Central memory CD8-positive, alpha-beta T cell (primary cell): ENCODE measurements at places on chromosomes 13 and 19.

DNA sequence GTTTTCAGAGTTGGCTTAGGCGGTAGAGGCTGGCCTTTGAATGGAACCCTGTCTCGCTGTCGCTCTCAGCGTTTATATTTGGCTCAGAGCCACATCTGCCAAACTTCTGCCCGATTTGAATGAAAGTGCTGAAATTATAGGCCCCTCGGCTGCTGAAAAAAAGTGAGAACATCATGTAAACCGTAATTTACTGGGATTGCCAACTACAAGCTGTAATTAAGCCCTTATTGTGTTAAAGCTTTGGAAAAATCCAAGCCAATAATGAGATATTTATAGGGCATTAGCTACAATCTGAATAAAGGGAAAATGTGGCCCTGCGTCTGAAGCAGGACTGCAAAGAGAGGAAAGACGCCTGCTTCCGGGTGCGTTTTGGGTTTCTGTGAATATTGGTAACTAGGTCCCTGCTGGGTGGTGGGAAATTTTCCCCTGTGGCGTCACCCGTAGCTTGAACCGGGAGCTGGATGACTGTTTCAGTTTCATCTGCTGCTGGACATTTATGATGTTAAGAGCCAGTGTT, 9.9 kb downstream of the DNM2 start:
- no peaks in the 10 kb centered on the region for H3K27me3 ChIP-seq
- H3K4me1 ChIP-seq = peaks cover 42% of the 10 kb centered on the region
- DNase-seq = no peak
- peak overlapping the region; percentile 33 for H3K27ac ChIP-seq
- peaks cover 40% of the 10 kb centered on the region for H3K36me3 ChIP-seq

GRCh38 chr13:38372820-38373383, 23.3 kb downstream of the UFM1 start:
- no peak overlapping the region for H3K27ac ChIP-seq
- peaks cover 76% of the 10 kb centered on the region for H3K27me3 ChIP-seq
- no peak for DNase-seq

DNA sequence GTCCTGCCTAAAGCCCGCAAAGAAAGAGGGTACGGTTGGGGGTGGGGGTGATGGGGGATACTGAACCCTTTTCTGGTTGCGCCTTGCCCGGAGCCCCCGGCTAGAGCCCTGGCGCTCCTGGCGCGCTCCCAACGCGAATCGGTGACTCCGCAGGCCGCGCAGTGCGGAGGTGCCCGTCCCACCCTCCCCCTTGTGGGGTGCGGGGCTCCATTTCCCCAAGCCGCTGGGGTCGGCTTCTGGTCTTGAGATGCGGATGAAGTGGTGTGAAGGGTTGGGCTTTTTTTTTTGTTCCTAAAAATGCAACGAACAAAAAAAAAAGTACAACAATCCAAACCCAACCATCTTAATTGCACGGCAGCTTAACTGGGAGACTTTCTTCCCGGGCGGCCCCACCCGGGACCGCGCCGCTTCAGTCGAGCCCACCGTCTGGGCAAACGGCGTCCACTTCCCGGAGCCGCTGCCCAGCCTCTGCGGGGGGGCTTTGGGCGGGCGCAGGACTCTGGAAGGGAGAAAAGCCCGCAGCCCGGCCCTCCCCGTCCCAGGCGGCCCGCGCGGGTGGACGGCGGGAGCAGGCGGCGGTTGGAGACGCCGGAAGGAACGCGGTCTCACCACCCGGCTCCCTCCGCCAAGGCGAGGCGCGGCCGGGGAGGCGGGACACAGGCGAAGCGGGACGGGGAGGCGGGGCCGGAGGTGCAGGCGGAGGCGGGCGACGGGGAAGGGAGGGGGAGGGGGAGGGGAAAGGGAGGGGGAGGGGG, 504 bp upstream of the TRIM13 start:
- peak overlapping the region; percentile 71 for H3K27ac ChIP-seq
- H3K27me3 ChIP-seq = no peaks in the 10 kb centered on the region
- H3K4me3 ChIP-seq = peak overlapping the region; percentile 75
- peaks cover 20% of the 10 kb centered on the region for H3K4me1 ChIP-seq
- peaks cover 38% of the 10 kb centered on the region for H3K36me3 ChIP-seq

- H3K27me3 ChIP-seq = peaks cover 19% of the 10 kb centered on the region
- no peaks in the 10 kb centered on the region for H3K4me1 ChIP-seq
- no peak overlapping the region for H3K27ac ChIP-seq
Measured at GRCh38 chr13:47005756-47006414, 109.0 kb upstream of the HTR2A start.

DNA sequence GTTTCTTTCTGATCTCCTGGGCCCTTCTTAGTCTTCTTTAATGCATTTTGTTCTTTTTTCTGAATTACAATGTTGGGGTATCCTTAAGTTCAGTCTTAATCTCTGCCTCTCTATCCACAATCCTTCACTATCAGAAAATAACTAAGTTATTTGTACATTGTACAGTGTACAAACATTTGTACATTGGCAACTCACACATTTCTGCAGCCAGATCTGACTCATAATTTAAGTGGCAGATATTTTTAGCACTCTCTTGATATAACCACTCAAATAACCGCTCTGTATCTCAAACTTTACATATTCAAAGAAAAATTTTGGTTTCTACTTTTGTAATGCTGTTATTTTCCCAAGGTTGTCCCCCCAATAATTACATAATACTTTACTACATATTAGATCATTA, 691.1 kb upstream of the SPRY2 start:
- DNase-seq = no peak
- H3K27me3 ChIP-seq = no peaks in the 10 kb centered on the region
- H3K36me3 ChIP-seq = peaks cover 2% of the 10 kb centered on the region
- no peaks in the 10 kb centered on the region for H3K4me1 ChIP-seq

DNA sequence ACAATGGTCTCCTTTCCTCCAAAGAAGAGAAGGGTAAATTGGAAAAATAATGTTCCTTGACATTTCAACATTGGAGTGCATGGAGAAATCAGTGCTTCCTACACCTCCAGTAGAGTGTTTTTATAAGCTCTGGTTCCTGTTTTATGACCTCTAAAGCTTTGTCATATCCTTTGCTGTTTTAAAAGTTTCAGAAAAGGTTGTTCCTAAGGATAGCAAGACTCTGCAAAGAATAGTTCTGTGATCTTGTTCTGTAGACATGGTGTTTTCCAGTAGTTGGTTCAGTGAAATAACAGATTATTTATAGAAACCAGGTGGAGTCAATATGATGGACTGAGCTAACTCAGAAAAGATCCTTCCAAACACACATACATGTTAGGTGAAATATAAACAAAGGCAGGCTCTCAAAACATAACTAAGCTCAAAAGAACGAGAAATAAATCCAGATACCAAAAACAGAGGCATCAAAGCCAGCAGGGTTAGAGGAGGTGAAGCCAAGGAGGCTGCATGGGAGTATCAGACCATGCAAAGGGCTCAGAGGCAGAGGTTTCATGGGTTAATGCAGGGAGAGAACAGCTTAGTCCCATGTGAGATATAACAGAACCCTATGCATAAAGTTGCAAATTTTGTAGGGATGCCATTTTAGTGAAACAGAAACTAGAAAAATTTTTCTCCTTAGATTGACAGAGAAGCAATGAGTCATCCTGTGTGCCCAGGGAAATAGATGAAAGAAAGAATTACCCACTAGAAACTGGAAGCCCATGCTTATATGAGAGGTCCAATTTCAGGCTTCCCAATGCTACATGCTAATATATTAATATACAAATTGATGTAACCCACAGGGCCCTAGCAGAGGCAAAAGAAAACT, 44.3 kb downstream of the SHISA2 start:
- DNase-seq = no peak
- peaks cover 6% of the 10 kb centered on the region for H3K36me3 ChIP-seq
- H3K4me3 ChIP-seq = no peak overlapping the region
- peaks cover 14% of the 10 kb centered on the region for H3K27me3 ChIP-seq
- peak overlapping the region; percentile 25 for H3K27ac ChIP-seq

GRCh38 chr19:41695745-41696144, 7.7 kb upstream of the CEACAM7 start:
- peaks cover 98% of the 10 kb centered on the region for H3K27me3 ChIP-seq
- H3K4me3 ChIP-seq = no peak overlapping the region
- DNase-seq = no peak
- H3K36me3 ChIP-seq = peaks cover 2% of the 10 kb centered on the region
- peaks cover 5% of the 10 kb centered on the region for H3K4me1 ChIP-seq
- no peak overlapping the region for H3K27ac ChIP-seq

- H3K27me3 ChIP-seq = no peaks in the 10 kb centered on the region
- H3K36me3 ChIP-seq = no peaks in the 10 kb centered on the region
- H3K4me3 ChIP-seq = no peak overlapping the region
- H3K4me1 ChIP-seq = no peaks in the 10 kb centered on the region
Measured at GRCh38 chr13:76307142-76307541, 579.1 kb downstream of the KCTD12 start.

DNA sequence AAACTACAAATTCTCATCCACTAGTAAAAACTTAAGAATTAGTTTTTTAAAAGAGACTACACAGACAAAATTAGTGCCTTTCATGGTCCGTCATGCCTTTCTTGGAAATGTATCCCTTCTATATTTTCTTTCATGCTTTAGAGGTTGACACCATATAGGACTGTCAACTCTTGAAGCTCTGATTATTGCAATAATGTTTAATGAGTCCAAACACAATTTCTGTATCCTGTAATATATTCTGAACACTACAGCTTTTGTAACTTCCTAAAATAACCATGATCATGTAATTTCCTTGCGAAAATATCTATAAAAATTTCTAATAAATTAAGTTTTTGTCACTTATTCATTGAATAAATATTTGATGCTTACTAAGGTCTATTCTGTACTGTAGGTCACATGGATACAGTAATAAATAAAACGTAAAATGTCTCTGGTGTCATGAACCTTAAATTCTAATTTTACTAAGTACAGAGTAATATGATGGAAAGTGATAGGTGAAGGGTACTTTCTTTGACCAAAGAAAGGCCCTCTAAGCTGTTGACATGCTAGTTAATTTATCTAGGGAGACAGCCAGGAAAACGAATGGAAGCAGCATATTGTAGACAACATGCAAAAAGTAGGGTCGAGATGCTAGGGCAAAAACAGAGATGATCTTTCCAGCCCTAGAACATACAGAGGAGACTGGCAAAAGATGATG, 687.3 kb upstream of the PCDH9 start:
- no peaks in the 10 kb centered on the region for H3K4me1 ChIP-seq
- H3K36me3 ChIP-seq = peaks cover 2% of the 10 kb centered on the region
- no peaks in the 10 kb centered on the region for H3K27me3 ChIP-seq
- H3K4me3 ChIP-seq = no peak overlapping the region
- no peak overlapping the region for H3K27ac ChIP-seq
- no peak for DNase-seq

DNA sequence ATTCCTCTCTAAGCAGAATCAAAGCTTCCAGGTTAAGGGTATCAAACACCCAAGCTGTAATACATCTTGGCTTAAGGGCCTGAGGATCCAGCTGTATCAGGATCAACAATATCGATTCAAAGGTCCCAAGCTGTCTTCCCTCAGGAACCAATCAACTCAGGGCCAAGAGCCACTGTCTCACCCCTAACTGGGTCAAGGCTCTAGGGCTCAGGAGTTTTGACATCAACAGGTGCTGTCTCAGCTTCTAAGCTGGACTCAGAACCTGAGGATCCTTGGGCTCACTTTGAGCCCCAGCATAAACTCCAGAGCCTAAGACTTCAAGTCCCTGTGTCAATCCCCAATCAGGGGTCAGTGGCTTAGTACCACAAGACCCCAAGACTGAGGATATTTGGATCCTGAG, 917 bp downstream of the FBXW9 start:
- DNase-seq = no peak
- H3K27ac ChIP-seq = no peak overlapping the region
- H3K4me3 ChIP-seq = peak overlapping the region; percentile 82

DNA sequence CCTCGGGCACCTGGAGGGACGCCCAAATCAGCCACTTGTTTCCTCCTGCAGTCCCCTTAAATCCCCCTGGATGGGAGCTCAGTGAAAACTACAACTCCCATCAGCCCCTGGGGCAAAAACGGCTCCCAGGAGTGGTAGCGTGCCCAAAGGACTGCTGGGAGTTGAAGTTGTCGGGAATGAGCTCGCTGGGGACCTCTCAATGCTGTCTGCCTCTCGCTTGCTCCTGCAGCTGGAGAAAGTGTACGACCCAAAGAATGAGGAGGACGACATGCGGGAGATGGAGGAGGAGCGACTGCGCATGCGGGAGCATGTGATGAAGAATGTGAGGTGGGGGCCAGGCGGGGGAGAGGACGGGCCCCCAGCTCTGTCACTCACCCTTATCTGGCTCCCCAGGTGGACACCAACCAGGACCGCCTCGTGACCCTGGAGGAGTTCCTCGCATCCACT, 14.7 kb upstream of the DHDH start:
- peaks cover 29% of the 10 kb centered on the region for H3K36me3 ChIP-seq
- H3K27me3 ChIP-seq = no peaks in the 10 kb centered on the region
- H3K27ac ChIP-seq = no peak overlapping the region

GRCh38 chr13:46844431-46844830, 47.5 kb upstream of the ESD start:
- no peaks in the 10 kb centered on the region for H3K36me3 ChIP-seq
- H3K4me1 ChIP-seq = no peaks in the 10 kb centered on the region
- H3K4me3 ChIP-seq = no peak overlapping the region
- H3K27me3 ChIP-seq = peaks cover 47% of the 10 kb centered on the region
- no peak for DNase-seq
- H3K27ac ChIP-seq = no peak overlapping the region

DNA sequence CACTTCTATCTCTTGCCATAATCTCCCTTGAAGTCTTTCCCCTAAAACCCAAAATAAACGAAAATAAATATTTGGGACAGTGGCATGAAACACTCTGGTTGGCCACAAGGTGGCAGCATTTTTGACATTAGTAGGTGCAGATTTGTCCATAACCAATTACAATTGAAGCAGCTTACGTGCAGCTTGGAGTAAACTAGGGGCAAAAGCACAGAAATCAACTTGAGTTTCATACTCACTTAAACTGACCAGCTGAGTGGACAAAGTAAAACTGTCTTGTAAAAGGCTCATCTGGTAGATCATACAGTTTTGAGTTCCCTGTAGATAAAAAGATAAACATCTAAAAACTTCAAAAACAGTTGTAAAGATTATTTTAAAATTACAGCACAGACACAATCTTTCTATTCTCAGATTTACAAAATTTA, 18.8 kb downstream of the PDCD5 start:
- H3K36me3 ChIP-seq = peaks cover 48% of the 10 kb centered on the region
- DNase-seq = no peak
- H3K4me3 ChIP-seq = no peak overlapping the region
- H3K27me3 ChIP-seq = no peaks in the 10 kb centered on the region

GRCh38 chr19:50669302-50670101, 20.3 kb downstream of the C19orf81 start:
- H3K4me3 ChIP-seq = no peak overlapping the region
- no peaks in the 10 kb centered on the region for H3K4me1 ChIP-seq
- peak; percentile 12 for DNase-seq
- no peak overlapping the region for H3K27ac ChIP-seq

DNA sequence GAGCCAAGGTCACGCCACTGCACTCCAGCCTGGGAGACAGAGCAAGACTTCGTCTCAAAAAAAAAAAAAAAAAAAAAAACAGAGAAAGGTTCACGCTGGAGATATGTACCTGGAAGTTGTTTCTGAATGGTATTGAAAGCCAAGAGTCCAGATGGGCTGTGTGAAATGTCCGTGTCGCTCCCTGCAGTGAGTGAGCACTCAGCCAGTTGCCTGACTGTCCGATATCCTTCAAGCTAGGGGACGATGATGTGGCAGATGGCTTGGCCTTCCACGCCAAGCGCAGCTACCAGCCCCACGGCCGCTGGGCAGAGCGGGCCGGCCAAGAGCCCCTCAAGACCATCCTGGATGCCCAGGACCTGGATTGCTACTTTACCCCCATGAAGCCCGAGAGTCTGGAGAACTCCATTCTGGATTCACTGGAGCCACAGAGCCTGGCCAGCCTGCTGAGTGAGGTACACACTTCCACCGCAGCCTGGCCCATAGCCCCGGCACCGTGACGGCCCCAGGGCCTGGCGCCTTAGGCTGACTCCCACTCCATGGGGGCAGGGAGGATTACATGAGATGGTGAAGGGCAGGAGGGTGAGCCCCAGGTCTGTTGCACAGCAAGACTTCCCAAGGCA, 11.7 kb upstream of the OVOL3 start:
- no peak overlapping the region for H3K4me3 ChIP-seq
- no peaks in the 10 kb centered on the region for H3K27me3 ChIP-seq
- peaks cover 2% of the 10 kb centered on the region for H3K36me3 ChIP-seq
